Testis (tissue), 5 donors: ENCODE measurements at places on chromosomes 1 and 21. TPM values are rescaled to one million over a fixed set of nuclear protein-coding genes. Genes with fewer than 3 reads are reported as not detected.

The NFASC gene
- polyA plus RNA-seq: 10.2 TPM

The TNFRSF1B gene
- polyA plus RNA-seq: 10.6 TPM

The TEX38 gene
- 432 TPM for polyA plus RNA-seq

The CYP4A22 gene
- polyA plus RNA-seq: 0.22 TPM

The RHD gene
- polyA plus RNA-seq: 0.34 TPM

The EIF2D gene
- 65.3 TPM for polyA plus RNA-seq
